NCI-H1092 treated with DMSO at 0.1 percent for 48 hours (cell line): ENCODE measurements at places on chromosomes 2 and 18.

DNA sequence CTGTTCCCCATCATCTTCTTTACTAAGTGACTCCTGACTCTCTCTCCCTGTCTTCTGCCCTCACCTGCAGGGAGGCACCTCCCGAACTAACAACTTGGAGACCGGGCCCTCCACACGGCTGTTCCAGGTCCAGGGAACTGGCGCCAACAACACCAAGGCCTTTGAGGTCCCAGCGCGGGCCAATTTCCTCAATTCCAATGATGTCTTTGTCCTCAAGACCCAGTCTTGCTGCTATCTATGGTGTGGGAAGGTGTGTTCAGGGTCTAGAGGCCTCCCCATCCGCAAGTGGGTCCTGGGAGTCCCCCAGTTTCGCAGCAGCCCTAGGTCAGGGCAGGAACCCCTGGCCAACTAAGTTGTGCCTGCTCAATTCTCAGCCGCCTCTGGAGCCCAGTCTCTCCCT, 15.5 kb downstream of the VIL1 start:
- DNase-seq, result no peak

DNA sequence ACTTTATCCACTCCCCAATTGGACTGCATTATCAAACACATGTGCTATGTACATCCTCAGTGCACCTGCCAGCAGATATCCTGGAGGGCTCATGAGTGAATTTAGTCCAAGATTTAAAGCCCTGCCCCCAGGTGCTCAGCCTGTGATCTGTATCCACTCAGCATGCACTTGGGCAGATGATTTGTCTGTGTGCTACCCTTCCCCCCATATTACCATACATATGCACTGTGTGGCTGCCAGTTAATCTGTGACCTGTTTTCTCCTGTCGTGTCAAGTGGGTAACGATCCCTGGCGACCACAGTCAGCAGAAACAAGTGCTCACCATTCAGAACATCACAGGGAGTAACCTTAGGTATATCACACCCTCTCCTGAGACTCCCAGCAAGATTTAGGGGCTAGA, 10.2 kb downstream of the NAGK start:
- peak; percentile 2 for DNase-seq

DNA sequence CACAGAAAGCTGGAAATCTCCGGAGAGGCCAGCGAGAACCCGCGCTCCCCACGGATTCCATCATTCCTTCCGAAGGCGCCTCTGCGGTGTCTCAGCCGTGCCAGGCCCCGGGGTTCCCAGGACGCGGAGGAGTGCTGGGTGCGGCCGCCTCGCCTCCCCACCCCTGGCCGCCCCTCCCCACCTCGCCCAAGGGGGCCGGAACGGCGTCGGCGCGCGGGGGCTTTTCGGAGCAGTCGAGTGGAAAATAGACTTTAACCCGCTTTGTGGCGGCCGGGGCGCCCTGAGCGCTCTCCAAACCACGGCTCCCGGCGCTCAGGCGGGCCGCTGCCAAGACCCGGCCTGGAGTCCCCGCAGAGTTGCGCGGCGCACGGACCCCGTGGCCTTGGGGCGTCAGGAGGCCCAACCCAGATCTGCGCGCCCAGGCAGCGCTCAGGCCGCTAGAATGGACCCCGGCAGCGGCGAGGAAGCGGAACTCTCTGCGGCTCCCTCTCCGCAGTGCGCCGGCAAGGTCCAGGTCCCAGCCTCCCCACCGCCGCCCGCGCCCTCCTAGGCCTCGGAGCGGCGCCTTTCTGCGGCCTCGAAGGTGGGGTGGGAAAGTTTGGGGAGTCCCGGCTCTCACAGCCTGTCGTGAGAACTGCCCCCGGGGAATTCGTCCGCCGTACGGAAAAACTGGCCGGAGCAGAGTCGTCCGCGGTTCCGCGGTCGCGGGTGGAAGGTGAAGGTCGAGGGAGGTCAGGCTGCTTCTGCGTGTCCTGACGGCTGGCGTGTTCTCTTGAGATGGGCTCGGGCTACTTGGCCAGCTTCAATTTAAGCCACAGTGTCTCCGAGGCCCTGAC, 1.2 kb upstream of the EMX1 start:
- no peak for DNase-seq

GRCh38 chr18:7221424-7222155, 9.3 kb upstream of the LRRC30 start:
- peak; percentile 47 for DNase-seq

- no peak for DNase-seq
Measured at GRCh38 chr2:44970846-44971450, 29.4 kb downstream of the SIX3 start.

DNA sequence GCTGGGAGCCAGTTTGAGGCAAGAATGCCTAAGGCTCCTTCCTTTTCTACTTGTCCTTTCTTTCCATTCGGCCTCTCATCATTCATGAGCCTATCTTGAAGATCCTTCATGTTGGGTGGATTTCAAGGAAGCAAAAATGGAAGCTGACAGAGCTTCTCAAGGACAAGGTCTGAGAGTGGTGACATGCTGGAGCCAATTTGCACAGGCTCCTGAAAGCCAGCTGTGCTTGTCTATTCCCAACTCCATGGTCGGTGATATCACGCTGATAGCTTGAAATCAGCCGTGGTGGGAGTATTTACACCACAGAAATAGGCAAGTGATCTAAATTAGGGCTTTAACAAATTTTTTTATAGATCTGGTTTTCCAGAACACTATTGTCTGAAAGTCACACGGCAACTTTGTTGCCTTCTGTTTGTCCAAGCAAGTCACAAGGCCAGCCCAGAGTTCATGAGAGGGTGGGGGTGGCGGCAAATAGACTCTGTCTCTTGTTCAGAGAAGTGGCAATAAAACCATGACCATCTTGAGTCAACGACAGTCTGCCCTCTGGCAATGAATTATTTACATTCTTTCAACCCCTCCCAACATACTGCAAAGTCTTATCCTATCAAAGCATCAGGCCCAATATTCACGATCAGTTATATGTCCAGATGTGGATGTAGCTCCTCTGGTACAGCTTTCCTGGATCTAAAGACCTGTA, 49.9 kb upstream of the SLC35F5 start:
- no peak for DNase-seq

DNA sequence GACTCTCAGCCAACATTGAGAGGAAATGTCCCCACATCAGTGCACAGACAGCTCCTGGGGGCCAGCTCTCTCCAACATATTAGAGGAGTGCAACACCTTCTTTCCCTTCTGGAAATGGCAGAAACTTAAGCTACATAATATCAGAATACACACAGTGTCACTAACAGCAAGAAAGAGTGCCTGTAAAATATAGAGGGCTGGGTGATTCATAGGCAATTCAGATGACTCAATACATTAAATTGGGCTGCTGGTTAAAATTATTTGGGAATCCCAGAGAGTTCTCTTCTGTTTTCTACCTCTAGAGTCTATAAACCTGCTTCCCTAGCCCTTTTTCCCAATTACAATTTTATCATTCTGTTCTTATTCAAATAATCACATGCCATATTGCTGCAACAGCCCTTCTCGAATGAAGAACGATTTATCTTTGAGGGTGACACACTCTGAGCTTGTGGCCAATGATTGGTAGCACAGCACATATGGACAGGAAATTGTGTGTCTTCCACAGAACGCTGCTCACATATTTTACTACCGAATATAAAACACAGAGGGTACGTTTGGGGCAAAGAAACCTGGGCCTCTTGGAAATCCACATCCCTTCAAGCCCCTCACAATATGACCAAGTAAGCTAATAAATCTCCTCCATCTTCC, 381.2 kb downstream of the MBD2 start:
- DNase-seq, result no peak

GRCh38 chr2:38671946-38672345, 6.0 kb downstream of the GALM start:
- DNase-seq, result no peak

DNA sequence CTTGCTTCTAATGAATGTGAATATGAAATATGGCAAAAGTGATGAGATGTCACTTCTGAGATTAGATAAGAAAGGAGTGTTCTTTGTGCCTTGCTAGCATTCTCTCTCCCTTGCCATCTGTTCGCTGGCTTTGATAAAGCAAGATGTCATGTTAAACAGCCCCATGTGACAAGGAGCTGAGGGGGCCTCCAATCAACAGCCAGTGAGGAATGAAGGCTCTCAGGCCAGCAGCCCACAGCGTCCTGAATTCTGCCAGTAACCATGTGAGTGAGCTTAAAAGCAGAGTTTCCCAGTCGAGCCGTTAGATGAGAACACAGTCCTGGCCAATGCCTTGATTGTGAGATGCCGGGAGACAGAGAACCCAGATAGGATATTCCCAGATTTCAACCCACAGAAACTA, 198.8 kb downstream of the IRS1 start:
- DNase-seq, result no peak

GRCh38 chr18:78624646-78625279, 354.9 kb upstream of the SALL3 start:
- no peak for DNase-seq

DNA sequence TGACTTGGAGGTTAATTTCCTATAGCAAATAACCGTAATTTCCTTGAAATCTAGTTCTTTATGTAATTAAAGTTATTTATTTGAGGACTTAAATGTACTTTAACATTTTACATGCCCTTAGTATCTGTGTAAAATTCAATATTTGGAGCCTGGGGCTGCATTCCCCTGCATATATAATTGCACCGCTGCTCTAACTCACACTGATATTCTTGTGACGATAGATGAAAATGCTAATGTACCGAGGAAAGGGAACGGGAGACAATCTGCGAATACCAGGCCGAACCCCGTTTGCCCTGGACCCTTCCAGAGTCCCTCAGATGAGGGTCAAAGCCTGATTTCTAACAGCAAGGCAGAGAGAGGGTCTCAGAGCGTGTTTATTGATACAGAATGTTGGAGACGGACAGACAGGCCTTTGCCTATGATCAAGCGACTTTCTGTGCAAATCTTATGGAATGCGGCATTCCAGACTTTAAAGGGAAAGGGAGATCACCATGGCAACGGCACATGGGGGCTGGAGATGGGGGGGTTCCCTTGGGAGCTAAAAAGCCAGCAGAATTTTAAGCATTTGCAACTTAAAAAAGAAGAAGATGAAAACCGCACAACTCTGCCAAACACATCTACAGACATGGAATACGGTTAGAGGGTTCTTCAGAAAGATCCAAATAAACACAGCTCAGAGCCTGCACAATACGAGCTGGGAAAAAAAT, 57.6 kb upstream of the TWIST2 start:
- DNase-seq, result no peak

DNA sequence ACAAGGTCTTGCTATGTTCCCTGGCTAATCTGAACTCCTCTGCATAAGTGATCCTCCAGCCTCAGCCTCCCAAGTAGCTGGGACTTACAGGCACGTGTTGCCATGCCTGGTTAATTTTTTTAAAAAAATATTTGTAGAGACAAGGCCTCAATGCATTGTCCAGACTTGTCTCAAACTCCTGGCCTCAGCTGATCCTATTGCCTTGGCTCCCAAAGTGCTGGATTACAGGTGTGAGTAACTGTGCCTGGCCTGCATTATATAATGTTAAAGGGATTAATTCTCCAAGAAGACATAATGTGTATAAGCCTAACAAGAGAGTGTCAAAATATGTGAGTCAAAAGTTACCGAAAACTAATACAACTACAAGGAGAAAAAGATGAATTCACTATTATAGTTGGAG, 32.2 kb downstream of the BUB1 start:
- DNase-seq, result no peak

- no peak for DNase-seq
Measured at GRCh38 chr2:62672601-62673000, 32.9 kb upstream of the EHBP1 start.

GRCh38 chr2:229873123-229873581, 48.7 kb downstream of the TRIP12 start:
- no peak for DNase-seq

DNA sequence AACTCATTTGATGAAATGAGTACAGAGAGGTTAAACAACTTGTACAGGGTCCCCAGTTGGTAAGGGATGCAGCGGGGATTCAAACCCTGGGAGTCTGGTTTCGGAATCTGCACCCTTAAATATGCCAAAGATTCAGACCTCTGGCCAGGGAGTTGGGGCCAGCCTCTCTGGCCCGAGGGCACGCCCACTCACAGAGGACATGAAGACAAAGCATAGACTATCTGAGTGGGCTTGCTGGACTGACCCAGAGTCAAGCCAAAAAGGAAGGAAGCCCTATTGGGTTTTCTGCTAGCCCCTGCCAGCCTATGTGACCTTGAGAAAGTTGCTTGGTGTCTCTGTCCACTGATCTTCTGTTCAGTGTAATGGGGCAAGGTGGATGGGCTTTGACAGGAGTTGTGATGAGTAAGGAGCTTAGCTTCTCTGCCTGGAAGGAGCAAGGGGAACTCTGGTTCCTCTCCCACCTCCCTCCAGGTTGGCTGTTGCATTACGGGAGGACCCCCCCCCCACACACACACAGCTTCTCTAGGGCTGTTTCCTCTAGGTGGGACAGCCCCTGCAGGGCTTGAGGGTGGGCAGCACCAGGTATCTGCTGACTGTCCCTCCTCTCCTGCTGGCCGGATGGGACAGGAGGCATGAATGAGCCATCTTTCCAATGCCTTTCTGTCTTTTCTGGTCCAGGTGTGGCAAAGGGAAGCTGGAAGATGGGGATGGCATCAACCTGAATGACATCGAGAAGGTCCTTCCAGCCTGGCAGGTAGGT, 131.3 kb downstream of the CTIF start:
- no peak for DNase-seq

DNA sequence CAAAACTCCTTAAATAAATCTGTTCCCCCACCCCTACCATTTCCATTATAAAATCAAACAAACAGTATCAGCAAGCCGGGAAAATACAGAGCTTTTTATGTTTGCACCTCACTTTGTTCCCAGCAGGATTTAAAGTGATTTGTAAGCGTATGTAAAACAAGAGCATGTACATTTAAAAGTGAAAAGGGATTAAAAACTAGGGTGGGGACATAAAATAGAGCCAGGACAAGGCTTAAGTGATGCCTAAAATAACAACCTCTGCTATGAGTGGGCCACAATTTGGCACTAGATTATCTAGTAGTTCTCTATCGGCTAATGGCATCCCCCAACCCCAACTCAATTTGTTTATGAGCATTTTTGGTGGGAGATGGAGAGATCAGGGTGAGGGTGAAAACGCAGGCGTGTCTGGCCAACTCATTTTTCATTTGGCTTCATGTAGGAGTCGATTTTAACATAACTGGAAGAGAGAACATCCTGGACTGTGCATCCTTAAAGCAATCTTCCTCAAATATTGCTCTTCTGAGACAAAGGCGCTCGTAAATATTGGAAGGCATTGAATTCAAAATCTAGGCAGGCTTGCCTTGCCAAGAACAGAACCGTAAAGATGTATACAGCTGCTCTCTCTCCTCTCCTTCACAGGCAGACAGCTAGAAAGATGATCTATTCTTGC, 34.5 kb upstream of the TSPYL6 start:
- DNase-seq, result no peak

GRCh38 chr2:201090574-201090973, 18.8 kb downstream of the NDUFB3 start:
- DNase-seq, result no peak

- DNase-seq, result no peak
Measured at GRCh38 chr2:8606226-8606625, 75.6 kb upstream of the ID2 start.

DNA sequence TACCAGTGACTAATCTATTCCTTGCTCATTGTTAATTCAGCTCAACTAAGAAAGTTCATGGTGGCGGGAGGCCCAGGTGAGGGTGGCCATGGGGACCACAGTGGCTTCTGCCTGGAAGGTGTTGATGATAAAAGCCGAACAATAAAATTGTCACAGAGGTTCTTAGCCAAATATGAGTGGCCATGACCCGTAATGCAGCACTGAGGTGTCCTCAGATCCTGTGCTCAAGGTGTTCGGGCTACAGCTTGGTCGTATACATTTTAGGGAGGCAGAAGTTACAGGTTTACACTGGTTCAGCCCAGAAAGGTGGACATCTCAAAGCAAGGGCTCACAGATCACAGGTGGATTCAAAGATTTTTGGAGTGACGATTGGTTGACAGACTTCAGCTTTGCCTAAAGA, 98.5 kb upstream of the SNTG2 start:
- no peak for DNase-seq
